ENCODE measurements at places on chromosomes 13 and 19.
A peak's percentile ranks its signal among the peaks of the same experiment; 100 is the strongest.

GRCh38 chr13:51618626-51619025, 34.4 kb downstream of the WDFY2 start:
- no peak for DNase-seq

DNA sequence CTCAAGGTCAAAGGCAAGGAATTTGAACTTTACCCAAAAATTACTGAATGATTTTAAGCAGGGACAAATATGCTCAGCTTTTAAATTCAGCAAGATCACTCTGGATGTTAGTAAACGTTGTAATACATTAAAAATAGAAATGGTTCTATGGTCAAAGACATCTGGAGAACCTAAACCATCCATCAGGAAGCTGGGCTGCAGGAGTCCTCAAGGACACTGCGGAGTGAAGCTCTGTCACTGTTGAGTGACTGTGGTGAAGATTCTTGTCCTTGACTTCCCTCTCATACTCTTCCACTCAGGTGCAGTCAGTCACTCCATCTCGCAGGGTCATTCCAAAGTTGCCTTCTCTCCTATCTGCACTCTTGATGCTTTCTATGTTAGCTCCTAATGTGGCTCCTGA, 450.7 kb downstream of the FOXO1 start:
- no peak for DNase-seq

- no peak for DNase-seq
These were observed 1.1 kb upstream of the FLT3LG start for GRCh38 chr19:49472936-49473335.

DNA sequence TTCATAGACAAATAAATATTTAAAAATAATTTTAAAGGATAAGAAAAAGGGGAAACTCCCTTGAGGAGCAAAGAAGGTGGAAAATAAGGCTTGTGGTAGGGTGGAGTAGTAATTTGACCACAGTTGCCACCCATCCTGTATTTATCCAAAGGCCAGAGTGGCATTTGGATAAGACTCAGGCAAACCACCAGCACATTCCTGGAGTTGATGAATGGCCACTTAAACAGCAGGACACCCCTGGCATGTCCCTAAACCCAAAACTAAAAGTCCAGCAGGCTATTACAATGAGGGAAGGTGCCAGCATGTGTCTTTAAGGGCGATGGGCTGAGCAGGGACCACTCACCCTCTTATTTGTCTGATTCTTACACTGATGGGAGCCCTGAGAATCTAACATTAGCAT, 9.8 kb upstream of the FRY start:
- DNase-seq, result no peak

- no peak for DNase-seq
These were observed 31.9 kb downstream of the INTS6 start for GRCh38 chr13:51420681-51421490.

DNA sequence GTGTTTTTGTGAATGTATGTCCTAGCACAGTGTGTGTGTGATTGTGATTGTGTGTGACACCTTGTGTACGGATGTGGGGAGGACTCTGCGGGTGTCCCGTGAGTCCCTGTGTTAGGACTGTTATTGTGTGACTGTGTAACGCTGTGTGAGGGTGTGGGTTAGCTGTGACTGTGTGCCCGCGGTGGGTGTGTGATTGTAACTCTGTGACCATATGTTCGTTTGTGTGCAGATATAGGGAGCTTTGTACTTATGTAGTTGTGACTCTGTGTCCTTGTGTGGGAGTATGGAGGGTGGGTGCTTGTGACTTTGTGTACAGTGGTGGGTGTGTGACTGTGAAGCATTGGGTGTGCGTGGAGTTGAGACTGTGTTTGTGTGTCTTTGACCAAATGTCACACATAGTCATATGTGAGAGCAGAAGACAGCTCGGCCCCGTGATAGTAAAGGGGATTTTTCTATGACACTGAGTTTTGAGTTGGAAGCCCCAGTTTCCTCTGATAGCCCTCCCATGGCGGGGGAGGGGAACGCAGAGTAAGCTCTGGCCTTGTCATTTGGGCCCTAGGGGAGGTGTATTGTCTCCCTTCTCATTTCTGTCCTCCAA, 949 bp upstream of the ZNF260 start:
- no peak for DNase-seq

- DNase-seq, result no peak
These were observed 342.7 kb downstream of the COG6 start for GRCh38 chr13:39998166-39998565.

DNA sequence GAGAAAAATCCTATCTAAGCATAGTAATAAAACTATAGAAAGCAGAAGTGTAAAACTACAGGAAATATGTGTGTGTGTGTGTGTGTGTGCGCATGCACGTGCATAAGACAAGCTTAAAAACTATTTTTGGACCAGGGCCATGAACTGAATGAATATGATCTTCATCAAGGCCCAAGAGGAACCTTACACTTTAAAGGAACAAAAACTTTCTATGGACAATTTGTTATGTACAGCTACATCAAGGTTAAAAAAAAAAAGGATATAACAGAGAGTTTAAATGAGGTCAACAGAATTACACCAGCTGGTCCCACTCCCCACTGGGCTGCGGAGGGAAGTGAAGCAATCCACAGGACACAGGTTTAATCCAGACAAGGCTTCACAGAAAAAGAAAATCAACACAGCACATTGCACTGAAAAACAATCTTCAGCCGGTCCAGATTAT, 151.1 kb downstream of the LHFPL6 start:
- no peak for DNase-seq

GRCh38 chr13:31124204-31124603, 37.5 kb downstream of the HSPH1 start:
- DNase-seq, result no peak

DNA sequence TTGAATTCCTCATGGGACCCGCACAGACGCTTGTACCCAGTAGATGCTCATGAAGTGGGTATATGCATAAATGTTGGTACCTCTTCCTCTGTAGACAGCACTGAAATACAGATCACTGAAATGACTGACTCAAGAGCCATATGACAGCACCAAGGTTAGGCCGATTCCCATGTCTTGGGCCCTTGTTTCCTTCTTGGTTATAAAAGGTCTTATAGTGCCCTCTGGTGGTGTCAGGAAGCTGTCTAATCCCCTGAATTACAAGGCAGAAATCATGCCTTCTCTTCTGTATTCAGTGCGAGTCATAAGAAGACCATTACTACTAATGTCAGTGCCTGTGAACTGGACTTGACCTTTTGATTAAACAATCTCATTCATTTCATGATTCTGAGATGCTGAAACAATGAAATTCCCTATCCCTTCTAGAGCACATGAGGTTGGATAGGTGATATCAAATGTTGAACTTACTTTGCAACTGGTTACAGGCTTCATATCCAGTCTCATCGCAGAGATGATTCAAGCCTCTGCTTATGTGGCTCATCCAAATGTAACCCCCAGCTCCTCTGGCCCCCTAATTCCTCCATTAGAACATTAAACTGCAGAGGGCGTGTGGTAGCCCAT, 59.7 kb downstream of the SPATA13 start:
- peak; percentile 32 for DNase-seq

DNA sequence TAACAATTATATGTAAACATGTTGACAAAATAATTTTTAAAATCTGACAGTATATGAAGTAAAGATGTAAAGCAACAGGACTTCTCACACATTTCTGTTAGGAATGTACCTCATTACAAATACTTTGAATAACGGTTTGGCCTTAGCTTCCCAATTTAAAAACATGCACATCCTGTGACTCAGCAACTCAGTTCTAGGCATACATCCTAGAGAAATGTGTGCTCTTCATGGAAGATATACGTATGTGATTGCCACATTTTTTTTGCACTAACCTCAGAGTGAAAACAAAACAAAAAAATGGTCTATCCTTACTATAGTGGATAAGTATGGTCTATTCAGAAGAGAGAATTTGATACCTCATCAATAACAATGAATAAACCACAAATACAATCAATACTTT, 314.6 kb downstream of the LIG4 start:
- DNase-seq, result no peak

DNA sequence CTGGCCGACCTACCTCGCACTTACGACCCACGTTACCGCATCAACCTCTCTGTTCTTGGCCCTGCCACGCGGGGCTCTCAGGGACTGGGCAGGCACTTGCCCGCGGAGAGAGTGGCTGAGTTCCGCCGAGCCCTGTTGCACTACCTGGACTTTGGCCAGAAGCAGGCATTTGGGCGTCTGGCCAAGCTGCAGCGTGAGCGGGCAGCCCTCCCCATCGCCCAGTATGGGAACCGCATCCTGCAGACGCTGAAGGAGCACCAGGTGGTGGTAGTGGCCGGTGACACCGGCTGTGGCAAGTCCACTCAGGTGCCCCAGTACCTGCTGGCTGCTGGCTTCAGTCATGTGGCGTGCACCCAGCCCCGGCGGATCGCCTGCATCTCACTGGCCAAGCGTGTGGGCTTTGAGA, 4.2 kb downstream of the DHX34 start:
- DNase-seq, result peak; percentile 36

DNA sequence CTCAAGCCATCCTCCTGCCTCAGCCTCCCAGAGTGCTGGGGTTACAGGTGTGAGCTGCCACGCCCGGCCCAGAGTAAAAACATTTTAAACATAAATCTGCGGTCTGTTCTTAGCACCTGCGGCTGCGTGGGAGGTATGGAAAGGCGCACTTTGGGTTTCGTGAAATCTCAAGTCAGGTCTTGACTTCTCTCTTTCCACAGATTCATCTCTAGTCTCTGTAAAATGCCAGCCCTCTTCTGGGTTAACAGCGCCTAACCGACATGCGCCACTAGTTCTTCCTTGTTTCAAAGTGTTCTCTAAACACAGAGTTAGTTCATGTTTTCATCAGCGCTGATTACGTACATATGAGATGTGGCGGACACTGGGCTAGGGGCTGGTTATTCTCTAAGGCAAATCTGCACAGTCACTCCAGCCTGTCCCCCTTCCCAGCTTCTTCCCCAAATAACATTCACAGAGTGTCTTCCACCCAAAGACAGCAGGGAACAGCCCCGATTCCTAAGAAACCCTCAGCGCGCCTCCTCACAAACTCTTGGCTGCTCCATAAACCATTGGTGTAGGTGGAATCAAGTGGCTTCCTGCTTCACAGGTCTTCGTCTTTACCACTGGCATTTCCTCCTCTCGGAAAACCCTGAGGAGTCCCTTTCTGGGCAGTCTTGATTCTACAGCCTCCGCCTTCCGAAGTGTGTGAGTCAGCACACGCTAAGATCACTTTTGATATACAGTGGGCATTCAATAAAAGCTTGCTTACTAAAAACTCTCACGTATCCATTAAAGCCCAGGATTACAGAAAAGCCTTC, 1.4 kb downstream of the PARP4 start:
- no peak for DNase-seq

- no peak for DNase-seq
These were observed 34.4 kb downstream of the RAP2A start for GRCh38 chr13:97468331-97468730.

- no peak for DNase-seq
These were observed 59.4 kb downstream of the XPO4 start for GRCh38 chr13:20843166-20843565.

DNA sequence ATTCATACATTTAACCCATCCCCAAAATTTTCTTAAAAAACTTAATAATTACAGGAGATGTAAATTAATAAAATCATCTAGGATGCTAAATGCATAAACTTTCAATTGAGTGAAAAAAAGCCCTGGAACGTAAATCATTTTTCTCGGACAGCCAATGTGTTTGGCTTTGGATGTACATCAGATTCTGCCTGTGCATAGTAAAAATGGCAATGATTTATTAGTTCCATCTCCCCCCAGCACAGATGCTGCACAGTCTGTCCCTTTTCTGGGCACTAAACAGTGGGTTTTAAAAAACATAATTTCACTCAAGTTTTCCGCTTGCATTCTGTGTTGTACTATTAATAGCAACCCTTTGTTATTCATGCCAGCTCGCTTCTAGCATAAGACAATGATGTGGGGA, 147.7 kb downstream of the TM9SF2 start:
- no peak for DNase-seq

- peak; percentile 19 for DNase-seq
These were observed 60.5 kb downstream of the CELF5 start for GRCh38 chr19:3284759-3285646.

GRCh38 chr19:39403331-39404312, 3.0 kb upstream of the ZFP36 start:
- DNase-seq, result no peak

- no peak for DNase-seq
These were observed 9.9 kb upstream of the PLA2G4C start for GRCh38 chr19:48120505-48120904.

DNA sequence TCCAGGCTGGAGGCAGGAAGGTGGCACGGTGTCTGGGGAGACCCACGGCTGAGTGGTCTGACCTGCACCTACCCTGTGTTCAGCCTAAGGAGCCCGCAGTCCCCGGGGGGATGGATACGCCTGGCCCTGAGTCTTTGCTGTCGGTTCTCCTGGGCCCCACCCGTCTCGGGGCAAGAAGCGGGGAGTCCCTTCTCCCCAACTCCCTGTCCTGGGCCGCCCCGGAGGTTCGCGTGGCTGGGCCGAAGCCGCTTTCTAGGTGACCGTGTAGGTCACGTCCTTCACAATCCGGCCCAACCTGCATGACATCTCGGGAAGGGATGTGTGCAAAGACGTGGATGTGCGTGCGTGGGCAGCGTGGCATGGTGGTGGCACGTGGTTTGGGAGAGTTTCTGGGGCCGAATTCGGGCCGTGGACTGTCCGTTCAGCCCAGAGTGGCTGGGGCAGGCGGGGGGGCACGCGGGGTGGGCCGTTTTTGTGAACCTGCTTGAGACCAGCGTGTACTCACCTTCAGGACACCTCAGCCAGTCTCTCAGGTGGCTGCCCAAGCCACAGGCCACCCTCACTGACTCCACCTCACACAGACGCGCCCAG, 103.3 kb downstream of the PTPRS start:
- DNase-seq, result no peak

DNA sequence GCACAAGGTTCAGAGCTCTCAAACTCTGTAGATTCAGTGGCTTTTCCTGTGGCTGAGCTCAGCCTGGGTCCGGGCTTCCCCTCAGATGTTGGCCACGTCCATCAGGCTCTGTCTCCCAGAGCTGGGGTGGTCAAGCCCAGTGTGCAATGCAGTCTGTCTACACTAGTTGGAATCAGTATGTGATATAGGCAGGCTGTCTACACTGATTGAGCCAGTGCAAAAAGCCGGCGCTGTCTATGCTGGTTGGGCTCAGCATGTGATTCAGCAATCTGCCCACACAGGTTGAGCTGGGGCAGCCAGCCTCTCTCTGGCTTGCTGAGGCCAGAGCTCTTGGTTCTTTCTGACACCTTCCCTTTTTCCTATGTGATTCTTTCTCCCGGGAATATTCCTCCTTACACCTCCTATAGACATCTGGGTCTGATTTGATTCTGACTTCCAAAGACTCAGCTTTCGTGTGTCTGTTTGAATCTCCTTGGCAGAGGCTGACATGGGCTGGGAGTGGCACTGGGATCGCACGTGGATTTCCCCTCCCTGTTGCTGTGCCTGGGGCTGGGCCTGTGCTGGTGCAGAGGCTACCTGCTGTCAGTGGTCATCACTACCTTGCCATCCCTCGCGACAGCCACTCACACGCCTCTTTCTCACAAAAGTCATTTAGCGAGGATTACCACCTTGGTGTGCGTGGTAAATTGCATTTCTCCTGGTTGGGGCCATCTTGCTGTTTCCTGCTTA, 9.3 kb downstream of the CHST8 start:
- DNase-seq, result no peak
